ENCODE measurements at places on chromosomes 11 and 22.

DNA sequence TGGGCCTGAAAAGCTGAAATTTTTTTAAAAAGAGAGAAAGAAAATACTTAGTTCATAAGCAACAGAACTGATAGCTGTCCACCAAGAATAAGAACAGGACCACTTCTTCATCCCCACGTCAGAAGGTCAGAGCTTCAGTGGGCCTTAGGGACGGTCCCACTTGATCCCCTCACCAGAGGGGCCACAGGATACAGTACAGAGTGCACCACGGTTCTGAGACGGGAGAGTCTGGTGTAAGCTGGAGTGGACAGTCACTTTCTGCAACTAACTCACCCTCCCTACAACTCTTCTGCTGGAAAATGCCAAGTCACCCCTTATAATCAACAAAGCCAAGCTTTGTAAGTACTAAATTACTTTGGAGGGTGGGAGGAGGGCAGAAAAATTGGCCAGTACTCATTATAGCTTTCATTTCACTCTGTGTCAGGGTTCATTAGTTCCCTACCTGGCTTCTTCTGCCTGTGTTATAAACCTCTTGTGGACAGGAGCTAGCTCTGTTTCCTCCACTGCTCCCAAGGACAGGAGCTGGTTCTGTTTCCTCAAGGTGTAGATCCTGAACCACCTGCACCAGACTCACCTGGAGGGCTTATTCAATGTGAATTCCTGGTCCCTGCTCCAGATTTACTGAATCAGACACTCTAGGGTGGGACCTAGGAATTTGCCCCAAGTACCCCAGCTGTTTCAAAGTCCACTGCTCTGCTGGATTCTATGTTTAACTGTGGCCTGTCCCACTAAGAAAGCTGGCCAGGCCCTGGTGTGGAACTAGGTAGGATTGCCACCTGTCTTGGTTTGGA, 39.6 kb downstream of the SCGB1A1 start:
- no peak for DNase-seq

DNA sequence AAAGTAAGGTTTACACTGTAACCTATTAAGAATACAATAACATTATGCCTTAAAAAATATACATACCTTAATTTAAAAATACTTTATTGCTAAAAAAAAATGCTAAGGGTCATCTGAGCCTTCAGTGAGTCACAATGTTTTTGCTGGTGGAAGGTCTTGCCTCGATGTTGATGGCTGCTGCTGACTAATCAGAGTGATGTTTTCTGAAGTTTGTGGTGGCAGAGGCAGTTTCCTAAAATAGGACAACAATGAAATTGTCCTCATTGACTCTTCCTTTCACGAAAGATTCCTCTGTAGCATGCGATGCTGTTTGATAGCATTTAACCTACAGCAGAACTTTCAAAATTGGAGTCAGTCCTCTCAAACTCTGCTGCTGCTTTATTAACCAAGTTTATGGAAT, 97.6 kb downstream of the FAT3 start:
- DNase-seq = no peak

GRCh38 chr11:63613517-63614135, 607 bp downstream of the PLAAT3 start:
- DNase-seq = no peak

DNA sequence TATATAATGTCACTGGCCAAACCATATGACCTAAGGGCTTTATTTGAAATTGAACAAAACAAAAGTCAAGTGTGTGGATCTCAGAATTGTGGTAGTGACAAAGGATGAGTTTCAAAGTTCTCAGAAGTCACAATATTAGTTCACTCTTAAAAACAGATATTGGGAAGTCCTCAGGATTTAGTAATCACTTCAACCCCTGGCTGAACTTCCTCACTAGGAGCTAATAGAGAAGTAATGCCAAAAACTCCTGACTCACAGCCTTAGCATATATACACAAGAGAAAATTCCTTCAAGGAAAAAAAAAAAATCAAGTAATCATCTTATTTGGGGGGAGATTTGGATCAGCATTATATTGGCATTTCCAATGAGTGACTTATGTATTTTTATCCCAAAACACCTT, 75.6 kb upstream of the APOA1 start:
- DNase-seq = peak; percentile 4

- no peak for DNase-seq
Observed at GRCh38 chr11:66886671-66887221, 29.9 kb downstream of the LRFN4 start.

GRCh38 chr11:61999141-61999975, 31.9 kb upstream of the FTH1 start:
- DNase-seq = no peak

DNA sequence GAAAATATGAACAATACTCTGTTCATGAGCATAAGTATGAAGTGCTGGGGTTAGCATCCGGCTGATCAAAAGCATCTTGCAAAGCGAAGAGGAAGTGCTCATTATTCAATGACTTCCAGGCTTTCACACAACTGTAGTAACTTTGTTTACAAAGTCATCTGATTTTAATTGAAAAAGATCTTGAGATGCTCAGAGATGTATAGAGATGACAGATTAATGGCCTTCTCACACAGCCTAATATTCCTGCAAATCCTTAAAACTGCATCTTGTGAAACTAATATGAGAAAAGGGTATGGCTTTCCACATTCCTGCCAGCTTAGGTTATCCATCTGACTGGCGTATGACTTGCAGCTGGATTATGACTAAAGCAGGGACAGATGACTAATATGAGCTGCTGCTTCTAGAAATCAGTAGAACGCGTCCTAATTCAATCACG, 125.4 kb downstream of the CASP12 start:
- no peak for DNase-seq

DNA sequence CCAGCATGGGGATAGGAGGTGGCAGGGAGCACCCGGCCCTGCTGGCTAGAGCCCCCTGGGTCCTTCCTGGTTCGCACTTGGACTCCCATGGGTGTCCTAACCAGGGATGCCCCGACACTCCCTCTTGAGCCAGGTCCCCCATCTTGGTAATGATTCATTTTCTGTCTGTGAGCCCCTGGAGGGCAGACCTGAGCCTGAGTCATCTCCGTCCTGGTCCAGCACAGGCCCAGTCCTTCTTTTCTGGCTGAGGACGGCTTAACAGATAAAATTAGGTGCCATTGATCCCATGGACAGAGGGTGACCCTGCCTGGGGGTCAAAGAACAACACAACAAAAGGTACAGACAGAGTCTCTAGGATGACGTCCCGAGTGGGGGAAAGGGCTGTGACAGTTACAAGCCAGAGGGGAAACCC, 3.5 kb downstream of the RHOD start:
- no peak for DNase-seq

DNA sequence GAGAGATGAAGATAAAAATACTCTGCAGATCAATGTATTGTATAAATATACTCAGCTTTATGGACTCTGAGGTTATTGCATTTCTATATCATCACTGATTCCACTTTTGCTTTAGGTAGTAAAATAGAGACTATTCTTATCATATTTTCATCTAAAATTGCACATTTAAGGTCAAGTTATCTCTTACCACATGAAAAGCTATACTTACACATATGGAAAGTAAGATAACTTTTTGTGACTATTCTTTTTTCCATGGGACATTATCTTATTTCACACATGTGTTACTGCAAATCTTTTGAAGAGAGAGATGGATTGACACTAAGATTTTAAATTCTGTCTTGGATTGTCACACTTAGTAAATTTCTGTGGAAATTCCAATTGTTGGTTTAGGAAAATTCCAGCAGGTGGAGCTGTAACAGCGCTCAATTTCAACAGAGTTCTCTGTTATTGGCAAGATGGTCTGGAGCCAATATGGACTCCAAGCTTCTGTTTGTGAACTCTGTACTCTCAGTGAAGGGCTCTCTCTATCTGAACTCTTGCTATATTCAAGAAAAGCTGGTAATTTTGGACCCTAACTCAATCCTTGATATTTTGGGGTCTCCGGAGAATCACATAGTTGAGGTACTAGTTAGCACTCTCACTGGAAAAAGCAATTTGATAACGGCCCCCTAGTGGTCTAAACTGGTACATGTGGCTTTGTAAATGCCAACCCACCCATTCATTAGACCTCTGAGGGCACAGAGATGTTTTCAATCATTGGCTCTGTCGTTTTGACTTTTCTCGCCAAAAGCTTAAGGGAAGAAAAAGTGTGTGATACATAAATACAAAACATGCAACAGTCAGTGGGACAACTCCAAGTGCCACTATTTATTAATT, 429.7 kb downstream of the ETS1 start:
- DNase-seq = peak; percentile 87

DNA sequence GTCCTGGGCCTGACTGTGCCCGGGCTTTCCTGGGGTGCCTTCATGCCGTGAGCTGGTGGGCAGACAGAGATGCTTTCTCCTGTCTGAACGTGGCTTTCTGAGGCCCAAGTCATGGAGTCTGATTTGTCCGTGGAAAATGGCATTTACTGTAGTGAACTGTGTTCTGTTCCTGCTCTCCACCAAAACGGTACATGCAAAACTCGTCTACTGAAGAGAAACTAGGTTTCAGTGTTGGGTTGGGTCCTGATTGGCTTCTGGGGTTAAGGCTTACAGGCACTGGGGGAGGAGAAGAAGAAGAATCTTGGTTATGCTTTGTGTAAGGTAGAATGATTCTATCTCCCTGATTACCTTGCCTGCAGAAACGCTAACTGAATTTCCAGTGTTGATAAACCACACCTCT, 541.7 kb downstream of the NTM start:
- no peak for DNase-seq

GRCh38 chr11:34630544-34630943, 9.7 kb downstream of the EHF start:
- no peak for DNase-seq

DNA sequence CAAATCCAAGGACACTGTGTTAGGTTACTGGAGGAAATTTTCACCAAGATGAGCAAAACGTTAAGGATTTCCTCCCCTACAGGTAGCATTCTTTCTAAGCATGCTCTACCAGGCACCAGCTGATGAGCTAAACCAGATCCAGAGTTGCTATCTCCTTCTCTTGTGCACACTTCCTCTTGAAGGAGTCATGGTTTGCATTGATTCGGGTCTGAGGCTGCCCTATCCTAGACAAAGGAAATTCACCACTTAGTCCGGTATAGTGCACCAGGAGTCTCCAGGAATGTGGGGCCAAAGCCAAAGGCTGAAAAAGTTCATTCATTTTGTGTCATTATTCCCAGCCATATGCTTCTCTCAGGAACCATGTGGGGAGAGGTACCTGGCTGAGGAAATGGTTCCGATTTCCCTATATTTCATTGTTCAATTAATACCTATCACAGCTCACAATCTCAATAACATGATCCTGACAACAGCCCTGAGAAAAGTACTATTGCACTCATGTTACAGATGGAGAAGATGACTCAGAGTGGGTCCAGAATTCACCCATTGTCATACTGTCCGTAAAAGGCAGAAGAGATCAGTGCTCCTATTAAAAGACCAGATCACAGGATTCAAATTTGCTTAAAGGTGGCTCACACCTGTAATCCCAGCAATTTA, 39.1 kb downstream of the SLC35F2 start:
- DNase-seq = no peak

GRCh38 chr11:127334466-127334865, 333.9 kb upstream of the KIRREL3 start:
- no peak for DNase-seq

DNA sequence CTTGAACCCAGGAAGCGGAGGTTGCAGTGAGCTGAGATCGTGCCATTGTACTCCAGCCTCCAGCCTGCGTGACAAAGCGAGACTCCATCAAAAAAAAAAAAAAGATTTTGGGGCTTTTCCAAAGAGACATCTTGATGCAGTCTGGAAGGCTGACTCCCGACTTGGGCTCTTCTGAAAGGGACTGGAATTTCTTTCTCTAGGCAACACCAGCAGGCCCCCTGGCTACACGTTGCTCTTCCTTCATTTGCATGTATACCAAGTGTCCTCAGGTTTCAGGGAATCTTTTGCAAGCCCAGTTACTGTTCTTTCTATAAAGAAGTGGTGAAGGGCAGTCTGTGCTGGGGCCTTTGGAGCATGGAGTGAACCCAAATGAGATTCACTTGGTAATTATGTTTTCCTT, 211.0 kb downstream of the GRIK4 start:
- DNase-seq = no peak

DNA sequence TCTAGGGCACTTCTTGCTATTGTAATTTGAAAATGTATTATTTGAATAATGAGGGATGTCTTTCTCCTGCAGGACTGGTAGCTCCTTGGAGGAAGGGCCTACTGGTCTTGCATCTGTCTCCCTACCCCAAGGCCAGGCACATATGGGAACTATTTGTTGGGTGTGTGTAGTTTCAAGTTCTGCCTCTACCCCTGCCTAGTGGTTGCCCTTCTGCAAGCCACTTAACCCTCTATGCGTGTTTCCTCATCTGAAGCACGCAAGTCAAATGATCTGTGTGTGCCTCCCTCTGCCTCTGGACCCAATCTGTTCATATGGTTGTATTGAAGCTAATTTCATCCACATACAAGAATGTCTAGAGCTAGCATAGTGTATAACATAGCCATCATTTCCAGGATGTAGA, 67.0 kb downstream of the WNT11 start:
- no peak for DNase-seq

DNA sequence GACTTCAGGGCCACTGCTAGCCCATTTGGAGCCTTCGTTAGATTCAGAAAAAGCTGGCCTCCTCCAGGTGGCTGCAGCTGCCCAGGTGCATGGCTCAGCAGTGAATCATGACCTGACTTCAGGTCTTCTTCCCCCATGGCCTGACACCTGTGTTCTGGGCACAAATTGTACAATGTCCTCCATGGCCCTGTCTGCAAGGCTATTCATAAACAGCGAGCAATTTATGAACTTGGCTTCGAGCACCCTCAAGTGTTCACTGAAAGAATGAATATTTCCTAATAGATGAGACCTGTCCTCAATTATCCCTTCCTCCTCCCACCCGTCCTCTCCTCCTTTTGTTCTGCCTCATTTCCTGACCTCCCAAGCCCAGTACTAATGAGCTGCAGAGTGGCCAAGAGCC, 12.2 kb upstream of the VPS37C start:
- DNase-seq = no peak

All from Kasumi-1 (cell line).